Cardiac fibroblast (primary cell): ENCODE measurements at places on chromosomes 2 and 18.
A peak's percentile ranks its signal among the peaks of the same experiment; 100 is the strongest.

- peak; percentile 59 for DNase-seq
Measured at GRCh38 chr2:224111576-224111975, 72.5 kb upstream of the SERPINE2 start.

DNA sequence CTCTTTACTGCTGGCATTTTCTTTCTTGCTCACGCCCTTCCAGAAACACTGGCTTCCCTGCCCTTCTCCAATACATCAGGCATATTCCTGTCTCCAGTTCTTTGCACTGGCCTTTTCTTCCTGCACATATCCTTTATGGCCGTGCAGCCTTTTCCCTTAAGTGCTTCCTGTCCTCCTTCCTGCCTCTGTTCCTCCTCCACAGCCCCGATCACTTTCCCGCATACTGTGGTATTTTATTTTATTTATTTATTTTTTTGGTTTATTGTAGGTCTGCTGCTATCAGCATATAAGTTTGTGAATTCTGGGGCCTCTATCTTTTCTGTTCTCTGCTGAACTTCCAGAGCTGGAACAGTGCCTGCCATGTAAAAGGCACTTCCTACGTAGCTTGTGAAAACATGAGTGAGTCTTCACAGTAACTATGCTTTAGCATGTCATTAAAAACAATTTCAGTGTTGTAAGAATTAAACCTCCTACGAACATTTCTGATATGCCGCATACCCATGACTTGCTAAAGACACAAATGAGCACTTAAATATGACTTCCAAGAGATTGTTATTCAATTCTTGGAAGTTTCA lies 289.1 kb downstream of the TRIB2 start:
- DNase-seq, result peak; percentile 85

DNA sequence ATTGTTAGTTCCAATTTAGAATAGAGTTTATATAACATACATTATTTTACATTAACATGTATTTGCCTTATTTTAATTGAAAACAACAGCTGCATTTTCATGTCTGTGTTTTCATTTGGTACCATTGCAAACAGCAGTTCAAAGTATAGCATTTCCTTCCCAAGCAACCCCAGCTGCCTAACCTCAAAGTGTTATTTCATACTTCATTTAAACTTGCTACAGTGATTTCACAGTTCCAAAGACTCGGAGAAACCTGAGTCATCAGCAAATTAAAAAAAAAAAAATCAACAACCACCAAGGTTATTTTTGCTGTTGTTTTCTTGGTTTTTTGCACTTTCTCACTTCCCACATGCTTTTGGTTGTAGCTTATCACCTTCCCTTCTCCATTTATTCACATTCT lies 236.5 kb upstream of the SPHKAP start:
- no peak for DNase-seq

DNA sequence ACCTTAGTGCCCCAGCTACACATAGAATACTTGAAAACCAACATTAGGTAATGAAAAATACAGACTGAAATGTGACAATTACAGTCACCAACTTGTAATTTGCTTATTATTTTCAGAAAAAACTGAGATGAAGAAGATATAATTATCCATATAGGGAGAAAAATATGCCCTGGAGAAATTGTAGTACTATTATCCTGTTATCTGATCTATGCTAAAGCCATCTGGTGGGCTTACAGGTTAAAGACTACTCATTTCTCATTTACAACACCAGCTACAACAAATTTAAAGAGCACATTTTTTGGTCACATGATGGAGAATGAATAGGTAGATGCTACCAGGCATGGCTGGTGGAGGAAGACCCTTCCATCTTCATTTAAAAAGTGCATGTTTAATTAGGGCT lies 79.6 kb upstream of the NYAP2 start:
- DNase-seq, result no peak

DNA sequence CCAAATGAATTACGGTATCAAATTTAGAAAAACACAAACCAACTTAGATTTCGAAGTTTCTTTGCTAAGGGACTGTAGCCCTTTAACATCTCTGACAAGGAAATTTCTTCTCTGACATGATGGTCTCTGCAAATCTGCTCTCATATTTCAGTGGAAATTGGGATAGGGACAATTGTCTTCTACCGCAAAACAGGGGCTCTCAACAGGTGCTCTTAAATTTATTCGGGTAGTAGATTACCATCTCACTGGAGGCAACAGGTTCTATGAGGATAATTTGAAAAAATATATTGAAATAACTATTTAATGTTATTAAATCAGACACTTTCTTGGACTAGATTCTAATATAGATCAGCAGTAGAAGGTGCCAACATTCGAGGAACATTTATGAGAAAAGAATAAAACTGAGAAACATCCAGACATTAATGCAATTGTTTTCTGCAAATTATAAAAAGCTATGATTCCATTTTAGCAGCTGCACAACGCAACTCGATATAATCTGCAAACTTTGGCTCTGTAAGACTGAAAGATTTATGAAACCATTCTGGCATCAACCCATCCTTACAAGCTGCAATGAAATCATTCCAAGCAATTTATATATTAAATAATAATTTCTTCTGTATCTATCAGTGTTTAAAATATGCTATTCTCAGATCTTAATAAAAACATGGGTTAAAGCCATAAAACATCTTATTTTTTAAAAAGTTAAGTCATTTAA lies 10.0 kb upstream of the BCL2 start:
- DNase-seq, result no peak
